ENCODE measurements at places on chromosomes 16 and 17.

DNA sequence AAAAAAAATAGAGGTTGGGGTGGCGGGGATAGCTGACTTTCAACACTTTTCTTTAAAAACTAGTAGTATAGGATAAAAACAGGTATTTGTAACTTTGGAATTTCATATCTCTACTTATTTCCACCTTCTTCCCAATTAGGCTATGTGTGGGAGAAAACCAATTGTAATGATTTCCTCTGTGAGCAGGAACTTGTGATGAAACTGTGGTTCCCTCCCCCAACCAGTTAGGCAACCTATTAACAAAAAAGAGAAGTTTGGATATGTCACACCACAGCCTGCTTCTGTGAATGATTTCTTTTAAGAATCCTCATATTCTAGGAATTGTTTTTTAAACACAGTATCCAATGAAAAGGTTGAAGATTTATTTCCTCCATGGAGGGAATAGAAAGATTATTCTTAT, 1.9 kb downstream of the IGSF6 start:
- DNase-seq, result no peak

- DNase-seq, result no peak
Measured at GRCh38 chr17:42618442-42619150, 9.1 kb downstream of the TUBG1 start.

GRCh38 chr17:7556627-7557026, 1.9 kb upstream of the TNFSF13 start:
- DNase-seq, result no peak

- DNase-seq, result no peak
Measured at GRCh38 chr17:8794636-8795035, 4.5 kb downstream of the MFSD6L start.

DNA sequence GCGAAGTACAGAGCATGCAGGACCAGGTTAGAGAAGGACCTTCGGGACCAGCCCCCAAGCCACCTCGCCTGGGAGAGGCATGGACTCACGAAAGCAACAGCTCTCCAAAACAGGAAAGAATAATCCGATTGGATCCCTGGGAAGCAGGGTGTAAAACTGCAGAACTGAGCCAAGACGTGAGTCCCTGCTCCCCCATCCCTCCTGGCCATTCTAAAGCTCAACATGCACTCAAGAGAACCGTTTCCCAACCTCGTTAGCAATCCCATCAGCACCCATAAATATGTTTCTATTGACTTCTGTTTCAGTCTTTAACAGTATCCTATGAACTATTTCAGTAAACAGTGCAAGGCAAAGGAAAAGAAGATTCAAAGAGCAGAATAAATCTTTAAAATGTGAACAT, 167.0 kb downstream of the COPRS start:
- no peak for DNase-seq

- no peak for DNase-seq
Measured at GRCh38 chr16:29743475-29743826, 2.3 kb downstream of the C16orf54 start.

GRCh38 chr16:88616320-88616719, 22.1 kb upstream of the IL17C start:
- no peak for DNase-seq

DNA sequence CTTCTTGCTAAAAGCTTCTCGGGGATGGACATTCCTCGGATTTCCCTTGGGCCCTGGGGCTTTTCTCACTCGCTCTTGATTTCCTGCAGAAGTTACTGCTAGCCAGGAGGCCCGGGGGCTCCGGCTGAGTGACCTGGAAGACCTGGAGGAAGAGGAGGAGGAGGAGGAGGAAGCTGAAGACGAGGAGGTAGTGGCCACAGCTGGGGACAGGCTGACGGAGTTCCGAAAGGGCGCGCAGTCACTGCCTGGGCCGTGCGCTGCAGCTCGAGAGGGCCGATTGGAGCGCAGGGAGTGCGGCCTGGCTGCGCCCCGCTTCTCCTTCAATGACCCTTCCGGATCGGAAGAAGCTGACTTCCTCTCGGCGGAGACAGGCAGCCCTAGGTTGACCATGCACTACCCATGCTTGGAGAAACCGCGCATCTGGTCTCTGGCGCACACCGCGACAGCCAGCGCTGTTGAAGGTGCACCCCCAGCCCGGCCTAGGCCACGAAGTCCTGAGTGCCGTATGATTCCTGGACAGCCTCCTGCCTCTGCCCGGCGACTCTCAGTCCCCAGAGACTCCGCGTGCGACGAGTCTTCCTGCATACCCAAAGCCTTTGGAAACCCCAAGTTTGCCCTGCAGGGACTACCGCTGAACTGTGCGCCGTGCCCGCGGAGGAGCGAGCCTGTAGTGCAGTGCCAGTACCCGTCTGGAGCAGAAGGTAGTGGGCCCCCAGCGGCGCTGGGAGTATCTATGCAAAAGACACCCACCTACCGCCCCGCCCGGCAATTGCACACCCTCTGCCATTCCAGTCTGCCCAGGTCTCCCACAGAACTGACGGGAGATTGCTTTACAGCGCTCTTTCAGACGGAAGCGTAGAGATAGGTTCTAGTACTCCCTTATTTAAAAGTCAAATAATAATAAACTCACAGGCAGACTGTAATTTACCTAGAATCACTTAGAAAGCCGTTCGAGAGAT, 4.9 kb downstream of the IRX6 start:
- DNase-seq, result no peak

DNA sequence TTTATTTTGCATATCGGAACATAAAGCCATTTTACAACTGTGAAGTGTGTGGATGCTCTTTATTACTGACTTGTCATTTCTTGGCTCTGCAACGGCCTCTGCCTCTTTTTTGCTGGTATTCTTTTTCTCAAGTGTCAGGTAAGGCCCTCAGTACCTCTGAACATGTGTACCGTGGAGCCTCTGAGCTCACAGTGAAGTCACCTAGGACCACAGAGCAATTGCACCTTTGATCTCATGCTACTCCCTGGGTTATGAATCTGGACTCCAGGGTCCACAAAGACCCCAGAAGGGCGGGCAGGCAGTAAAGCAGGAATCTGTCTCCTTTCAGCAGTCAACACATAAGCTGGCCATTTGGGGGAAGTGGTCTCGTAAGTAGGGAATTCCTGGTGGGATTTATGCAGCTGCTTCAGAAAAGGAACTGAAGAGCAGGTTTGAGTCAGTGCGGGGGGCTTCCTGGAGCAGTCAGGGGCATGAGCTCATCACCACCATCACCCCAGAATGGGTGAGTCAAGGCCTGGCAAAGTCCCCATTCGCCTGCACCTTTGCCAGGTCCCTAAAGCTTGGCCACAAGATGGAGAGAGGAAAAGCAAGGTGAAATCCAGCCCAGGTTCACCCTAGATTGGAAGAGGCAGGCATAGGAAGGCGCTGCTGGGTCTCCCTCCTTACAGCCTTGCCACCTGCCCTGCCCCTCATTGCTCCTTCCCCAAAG, 33.0 kb downstream of the TBX4 start:
- DNase-seq, result no peak

DNA sequence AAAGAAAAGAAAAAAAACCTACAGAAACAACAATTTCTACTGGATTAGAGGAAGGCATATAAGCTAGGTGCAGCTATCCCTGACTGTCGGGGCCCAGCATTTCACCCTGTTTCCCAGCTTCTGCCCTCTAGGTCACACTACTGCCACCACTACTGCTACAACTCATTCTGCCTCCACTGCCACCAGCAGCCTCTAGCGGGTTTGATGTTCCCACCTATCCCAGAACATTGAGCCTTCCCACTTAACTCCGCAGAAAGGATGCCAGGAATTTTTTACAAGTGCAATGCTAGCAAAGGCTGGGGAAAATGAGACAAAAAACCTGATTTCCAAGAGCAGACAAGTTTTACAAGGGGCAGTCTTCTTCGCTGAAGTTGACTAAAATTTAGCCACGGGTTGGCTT, 10.4 kb downstream of the ADCY9 start:
- DNase-seq, result no peak
